ENCODE measurements at places on chromosomes 5 and 9.

DNA sequence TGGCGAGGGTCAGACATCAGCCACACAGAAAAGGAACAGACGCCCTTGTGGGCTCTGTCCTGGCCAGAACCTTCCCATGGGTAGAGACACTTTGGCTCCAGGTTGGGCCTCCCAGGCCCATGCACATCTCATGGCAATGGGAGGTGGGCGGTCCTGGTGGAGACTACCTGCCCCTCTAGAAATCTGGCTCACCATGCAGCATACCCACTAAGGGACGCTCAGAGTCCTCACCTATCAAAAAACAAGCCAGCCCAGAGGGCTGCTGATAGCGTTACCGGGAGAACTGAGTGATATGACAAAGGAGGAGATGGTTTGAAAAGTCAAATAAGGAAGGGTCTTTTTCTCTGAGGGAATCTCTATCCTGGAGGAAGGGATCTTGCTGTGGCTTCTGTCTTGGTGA lies 62.1 kb downstream of the C5orf15 start:
- no peak for DNase-seq

DNA sequence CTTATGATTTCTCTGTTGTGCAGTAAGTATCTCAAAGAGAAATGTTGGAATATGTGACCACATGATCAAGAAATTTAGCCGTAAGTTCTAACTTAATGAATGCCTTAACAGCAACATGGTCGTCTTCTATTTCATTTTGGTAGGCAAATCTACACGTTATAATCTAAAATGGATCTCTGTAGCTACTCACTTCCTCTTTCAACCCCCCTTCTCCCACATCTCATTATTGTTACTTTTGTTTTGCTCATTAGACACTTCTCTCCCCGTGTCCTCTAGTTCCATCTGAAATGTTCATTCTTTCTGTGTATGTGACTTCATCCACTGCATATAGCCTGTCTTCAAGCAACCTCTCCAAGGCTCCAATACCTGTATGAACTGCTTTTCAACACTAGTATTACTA lies 27.1 kb upstream of the LPAR1 start:
- DNase-seq = no peak

- no peak for DNase-seq
These were observed 222.4 kb upstream of the TNC start for GRCh38 chr9:115340314-115340713.

- no peak for DNase-seq
These were observed 21.9 kb downstream of the MARCHF3 start for GRCh38 chr5:127008300-127008975.

DNA sequence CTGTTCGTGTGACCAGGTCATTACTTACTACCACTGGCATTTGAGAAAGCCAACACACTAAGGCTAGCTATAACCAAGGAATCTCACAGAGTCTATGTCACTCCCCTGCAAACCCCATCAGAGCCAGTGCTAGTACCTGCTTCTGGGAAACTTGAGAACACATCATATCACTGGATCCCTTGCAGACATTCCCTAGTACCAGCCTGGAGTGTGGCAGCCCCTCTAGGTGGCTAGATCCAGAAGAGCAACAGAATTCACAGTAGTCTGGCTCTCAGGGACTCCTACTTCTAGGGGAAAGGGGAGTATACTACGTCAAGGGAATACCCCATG lies 73.8 kb upstream of the RUSC2 start:
- DNase-seq = no peak

GRCh38 chr9:69036309-69036708 lies 757 bp downstream of the FXN start:
- no peak for DNase-seq

DNA sequence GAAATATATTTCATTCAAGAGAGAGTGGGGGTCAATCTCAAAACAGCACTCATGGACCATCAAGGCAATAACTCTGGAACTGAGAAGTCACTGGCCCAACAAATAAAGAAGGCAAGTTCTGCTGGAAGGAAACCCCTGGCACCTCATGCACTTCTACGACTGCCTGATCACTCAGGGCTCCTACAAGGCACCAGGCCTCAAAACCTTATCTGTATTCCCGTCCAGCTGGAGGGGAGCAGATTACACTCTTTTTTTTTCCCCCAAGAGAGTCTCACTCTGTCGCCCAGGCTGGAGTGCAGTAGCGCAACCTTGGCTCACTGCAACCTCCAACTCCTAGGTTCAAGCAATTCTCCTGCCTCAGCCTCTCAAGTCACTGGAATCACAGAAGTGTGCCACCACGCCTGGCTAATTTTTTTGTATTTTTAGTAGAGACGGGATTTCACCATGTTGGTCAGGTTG lies 49.9 kb downstream of the P4HA2 start:
- DNase-seq = no peak

- DNase-seq = no peak
These were observed 1018.4 kb downstream of the TAF11L14 start for GRCh38 chr5:18652404-18653215.

GRCh38 chr9:79684711-79685575 lies 113.2 kb downstream of the TLE4 start:
- DNase-seq = peak; percentile 23

- no peak for DNase-seq
These were observed 62.5 kb upstream of the RNF130 start for GRCh38 chr5:180133971-180134508.

DNA sequence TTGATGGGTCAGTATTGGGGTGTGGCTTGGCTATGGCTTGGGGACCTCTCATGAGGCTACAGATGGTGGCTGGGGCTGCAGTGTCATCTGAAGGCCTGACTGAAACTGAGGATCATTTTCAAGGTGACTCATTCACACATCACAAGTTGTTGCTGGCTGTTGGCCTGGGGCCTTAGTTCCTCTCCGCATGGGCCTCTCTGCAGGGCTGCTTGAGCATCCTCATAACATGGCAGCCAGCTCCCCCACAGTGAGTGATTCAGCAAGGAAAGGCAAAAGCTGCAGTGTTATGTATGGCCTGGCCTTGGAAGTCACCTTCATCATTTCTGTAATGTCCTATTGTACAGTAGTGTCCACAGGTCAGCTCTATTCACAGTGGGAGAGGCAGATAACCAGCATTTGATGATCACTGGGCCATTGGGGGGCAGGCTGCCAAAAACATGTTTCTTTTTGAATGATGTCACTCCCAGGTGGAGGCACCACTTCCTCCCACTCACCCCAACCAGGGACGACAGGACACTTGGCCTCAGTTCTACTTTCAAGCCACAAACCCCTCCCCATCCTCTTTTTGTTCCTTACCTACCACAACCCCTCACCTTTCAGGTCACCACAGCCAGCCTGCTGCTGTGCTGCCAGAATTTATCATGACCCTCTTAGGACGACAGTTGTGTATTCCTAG lies 14.4 kb downstream of the FGD3 start:
- no peak for DNase-seq

Data from eye (tissue), 1 donor.